ENCODE measurements at places on chromosomes 2 and 18. TPM values are rescaled to one million over a fixed set of nuclear protein-coding genes. Genes with fewer than 3 reads are reported as not detected.

DNA sequence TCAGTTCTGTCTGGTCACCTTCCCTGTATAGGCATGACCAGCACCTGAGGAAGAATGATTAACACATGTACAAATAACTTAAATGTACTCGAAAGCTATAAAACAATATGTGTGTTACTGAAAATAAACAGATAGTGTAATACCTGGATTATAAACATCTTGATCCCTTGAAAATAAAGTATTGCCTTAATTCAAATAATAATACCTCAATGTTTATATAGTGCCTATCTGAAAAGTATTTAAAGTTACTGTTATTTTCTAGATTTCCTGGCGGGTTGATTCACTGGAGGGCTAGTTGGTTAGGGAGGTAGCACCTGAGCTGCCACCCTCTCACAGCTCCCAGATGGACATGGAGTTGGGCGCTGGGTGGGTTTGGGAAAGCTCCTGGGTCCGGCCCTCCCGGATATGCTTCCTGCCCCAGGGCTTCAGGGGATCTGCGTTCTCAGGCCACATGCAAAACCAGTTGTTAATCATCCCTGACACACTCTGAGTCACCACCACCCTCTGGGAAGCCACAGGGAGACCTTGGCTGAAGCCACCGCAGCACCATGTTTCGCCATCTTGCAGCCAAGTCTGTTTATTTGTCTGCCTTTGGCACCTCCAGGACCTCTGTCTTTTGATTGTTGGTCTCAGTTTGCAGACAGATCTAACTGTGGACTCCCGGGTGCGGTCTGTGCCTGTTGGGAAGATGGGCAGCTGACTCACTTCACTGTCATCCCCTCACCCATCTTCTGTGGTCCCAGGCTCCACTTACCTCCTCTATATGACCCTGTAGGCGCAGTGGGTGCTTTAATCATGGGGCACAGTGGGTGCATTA lies 35.3 kb downstream of the RAB31 start:
- peak; percentile 54 for DNase-seq

GRCh38 chr2:108287169-108287568 lies 1.5 kb upstream of the SULT1C2 start:
- DNase-seq, result no peak

DNA sequence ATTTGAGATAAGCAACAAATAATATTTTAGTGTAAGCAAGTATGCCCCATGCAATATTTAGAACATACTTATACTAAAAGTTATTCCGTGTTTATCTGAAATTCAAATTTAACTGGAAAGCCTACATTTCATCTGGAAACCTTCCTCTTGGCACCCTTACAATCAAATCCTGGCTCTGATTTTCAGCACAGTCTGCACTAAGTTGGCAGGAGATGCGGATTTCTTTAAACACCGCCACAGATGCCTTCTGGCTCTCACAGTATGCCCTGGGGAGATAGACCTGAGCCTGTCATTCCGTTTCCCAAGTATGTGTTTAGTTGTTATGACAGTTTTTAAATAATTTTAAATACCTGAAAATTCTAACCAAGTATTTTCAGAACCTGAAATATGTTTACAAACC lies 7.3 kb upstream of the MLPH start:
- DNase-seq, result no peak

GRCh38 chr2:226584518-226585055 lies 215.0 kb downstream of the IRS1 start:
- peak; percentile 37 for DNase-seq

DNA sequence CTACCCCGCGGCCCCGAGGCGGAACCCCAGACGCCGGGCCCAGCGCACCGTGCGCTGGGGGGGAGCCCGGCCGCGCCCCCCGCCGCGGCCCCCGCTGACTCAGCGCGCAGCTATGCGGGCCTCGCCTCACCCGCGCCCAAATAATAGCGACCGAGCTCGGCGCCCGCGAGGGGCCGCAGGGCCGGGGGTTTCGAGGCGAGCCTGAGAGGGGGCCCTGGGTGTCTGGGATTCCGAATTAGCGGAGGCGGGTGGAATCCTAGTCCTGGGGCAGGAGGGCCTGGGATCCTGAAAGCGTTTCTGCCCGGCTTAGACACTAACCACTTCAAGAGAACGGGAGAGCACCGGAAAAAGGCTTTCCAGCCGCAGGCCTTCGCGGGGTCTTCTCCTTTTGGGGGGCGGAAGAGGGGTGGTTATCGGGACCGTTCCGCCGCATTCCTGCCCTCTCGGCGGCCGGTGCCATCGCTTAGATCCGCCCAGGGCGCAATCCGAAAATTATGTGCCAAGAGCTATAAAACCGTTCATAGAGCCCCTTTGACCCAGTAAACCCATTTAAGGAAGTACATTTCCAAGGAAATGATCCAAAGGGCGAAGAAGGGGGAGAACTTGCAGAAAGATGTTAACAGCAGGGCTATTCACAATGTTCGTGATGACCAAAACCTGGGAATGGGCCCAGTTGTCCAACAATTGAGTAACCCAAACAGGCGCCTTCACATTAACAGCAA lies 681 bp upstream of the ROCK2 start:
- DNase-seq, result peak; percentile 74

GRCh38 chr2:9191041-9191481 lies 15.6 kb upstream of the ASAP2 start:
- peak; percentile 82 for DNase-seq

GRCh38 chr18:74480149-74480651 lies 16.0 kb upstream of the CNDP2 start:
- peak; percentile 62 for DNase-seq

- no peak for DNase-seq
Observed at GRCh38 chr2:22683914-22684313, 701.1 kb upstream of the KLHL29 start.

- no peak for DNase-seq
Observed at GRCh38 chr2:12828980-12829379, 112.2 kb downstream of the TRIB2 start.

- peak; percentile 46 for DNase-seq
Observed at GRCh38 chr2:210072922-210073509, 70.6 kb downstream of the RPE start.

DNA sequence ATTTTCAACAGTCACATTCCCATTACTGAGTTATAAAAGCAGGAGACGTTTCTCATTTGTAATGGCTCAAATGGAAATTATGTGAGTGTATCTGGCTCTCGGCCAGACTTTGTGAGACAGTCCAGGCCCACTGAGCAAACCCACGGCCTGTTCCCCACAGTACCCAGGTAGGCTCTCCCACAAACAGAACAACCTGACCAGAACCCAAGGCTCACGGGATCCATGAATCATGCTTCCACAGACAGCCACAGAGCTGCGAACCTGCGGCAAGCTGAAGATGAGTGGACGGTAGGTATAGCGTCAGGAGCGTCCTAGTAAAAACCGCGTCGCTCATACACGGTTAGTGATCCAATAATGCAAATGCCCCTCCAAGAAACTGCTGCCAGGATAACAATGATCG lies 34.2 kb downstream of the NDUFA10 start:
- no peak for DNase-seq

- DNase-seq, result no peak
Observed at GRCh38 chr2:33958591-33958990, 359.5 kb upstream of the FAM98A start.

GRCh38 chr18:74963820-74964446 lies 245.0 kb downstream of the PTGR3 start:
- peak; percentile 48 for DNase-seq

- DNase-seq, result no peak
Observed at GRCh38 chr2:27734305-27734704, 37.2 kb upstream of the MRPL33 start.

DNA sequence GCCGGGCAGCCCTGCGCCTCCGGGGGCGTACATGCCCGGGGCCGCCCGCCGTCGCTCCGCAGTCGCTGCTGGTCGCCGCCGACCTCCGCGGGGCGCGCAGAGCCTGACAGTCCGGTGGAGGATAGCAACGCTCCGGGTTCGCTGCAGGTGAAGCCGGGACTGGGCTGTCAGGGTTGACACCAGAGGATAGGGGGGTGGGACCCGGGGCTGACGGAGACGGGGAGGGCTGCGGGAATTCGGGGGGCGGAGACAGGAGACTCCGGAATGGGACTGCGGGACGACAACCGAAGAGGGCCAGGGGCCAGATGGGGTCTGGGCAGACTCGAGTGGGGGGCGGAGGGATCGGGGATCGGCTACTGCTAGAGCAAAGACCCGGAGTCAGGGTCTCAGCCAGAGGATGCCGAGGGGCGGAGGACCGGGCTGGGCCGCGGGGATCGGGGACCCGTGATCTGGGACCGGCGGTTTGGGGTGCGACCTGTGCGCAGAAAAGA lies 403 bp downstream of the TMEM127 start:
- DNase-seq, result peak; percentile 23

Gene ACTR2
- 211 TPM for total RNA-seq

Gene SLC4A3
- total RNA-seq, result 0.10 TPM

Gene PHLPP1
- 18.5 TPM for total RNA-seq

Gene CDH7
- total RNA-seq, result not detected

Gene TRIM54
- not detected for total RNA-seq

Gene IL36G
- total RNA-seq, result not detected

Gene CAPG
- total RNA-seq, result 18.2 TPM

Gene TTN
- under 0.01 TPM for total RNA-seq

Gene ARHGEF33
- total RNA-seq, result not detected

Measured in HepG2 (cell line).